H1 (cell line): ENCODE measurements at places on chromosomes 7 and 10.
A peak's percentile ranks its signal among the peaks of the same experiment; 100 is the strongest.

DNA sequence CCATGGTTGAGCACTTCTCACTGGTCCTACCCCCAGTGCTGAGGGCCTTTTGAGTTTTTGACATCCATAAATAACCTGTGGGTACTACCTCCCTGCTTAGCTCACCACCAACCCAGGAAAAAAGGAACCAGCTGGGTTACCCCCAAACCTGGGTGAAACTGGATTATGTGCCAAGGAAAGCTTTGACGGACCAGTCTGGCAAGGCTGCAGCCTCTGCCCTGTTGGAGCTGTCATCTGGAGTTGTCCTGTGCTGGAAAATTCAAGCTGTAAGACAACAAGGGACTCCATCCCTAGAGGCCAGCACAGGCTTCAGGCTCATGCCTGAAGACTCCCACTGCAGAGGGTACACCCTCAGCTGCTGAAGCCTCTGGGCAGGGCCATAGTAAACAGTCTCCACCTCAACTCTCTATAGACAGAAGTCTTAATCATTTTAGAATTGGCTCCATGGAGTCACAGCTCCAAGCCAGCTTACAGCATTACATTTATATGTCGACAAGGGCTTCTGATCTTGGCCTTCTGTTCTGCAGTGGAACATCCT is 115.5 kb upstream of the AFAP1L2 start:
- peaks cover 1% of the 10 kb centered on the region for H3K27me3 ChIP-seq
- peaks cover 11% of the 10 kb centered on the region for H3K4me1 ChIP-seq

DNA sequence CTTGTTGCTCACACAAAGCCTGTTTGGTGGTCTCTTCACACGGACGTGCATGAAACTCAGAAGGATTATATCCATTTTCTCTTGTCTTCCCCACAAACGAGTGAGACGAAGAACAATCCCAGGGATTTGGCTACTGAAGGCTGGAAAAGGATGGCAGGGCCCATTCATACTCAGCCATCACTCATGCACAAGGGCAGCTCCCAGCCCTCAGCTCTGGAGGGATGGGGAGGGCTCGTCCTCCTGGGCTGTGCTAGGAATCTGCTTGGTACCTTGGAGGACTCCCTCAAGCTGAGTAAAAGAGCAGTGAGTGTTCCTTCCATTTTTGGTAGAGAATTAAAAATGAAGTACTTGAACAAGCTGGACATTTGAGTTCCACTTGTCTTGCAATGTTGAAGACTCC is 33.2 kb upstream of the RAB18 start:
- DNase-seq: no peak
- no peaks in the 10 kb centered on the region for H3K36me3 ChIP-seq
- H3K27me3 ChIP-seq: no peaks in the 10 kb centered on the region
- no peak overlapping the region for H3K27ac ChIP-seq
- no peak overlapping the region for H3K4me3 ChIP-seq

- no peak for DNase-seq
- H3K27ac ChIP-seq: no peak overlapping the region
- H3K4me1 ChIP-seq: no peaks in the 10 kb centered on the region
Observed at GRCh38 chr10:129184196-129184595, 282.8 kb upstream of the MGMT start.

GRCh38 chr10:23694446-23694920 is 255.6 kb downstream of the OTUD1 start:
- no peaks in the 10 kb centered on the region for H3K36me3 ChIP-seq
- H3K27me3 ChIP-seq: peaks cover 51% of the 10 kb centered on the region
- peak overlapping the region; percentile 51 for H3K4me3 ChIP-seq
- DNase-seq: peak; percentile 84

- DNase-seq: peak; percentile 83
- H3K4me3 ChIP-seq: peak overlapping the region; percentile 17; the same call in 1 of the 2 replicates
- no peak overlapping the region for H3K27ac ChIP-seq
Observed at GRCh38 chr10:97037365-97038361, 148.1 kb downstream of the SLIT1 start.
